Caudate nucleus (tissue), 63 donors: ENCODE measurements at places on chromosomes 6 and 20.

GRCh38 chr20:19501476-19502115 lies 256.5 kb upstream of the RIN2 start:
- DNase-seq = no peak

- DNase-seq = no peak
Observed at GRCh38 chr20:20375862-20376261, 8.0 kb downstream of the INSM1 start.

GRCh38 chr20:47201074-47201730 lies 155.3 kb downstream of the ZMYND8 start:
- no peak for DNase-seq

GRCh38 chr6:28880894-28881780 lies 42.6 kb downstream of the TRIM27 start:
- DNase-seq = peak; percentile 38

DNA sequence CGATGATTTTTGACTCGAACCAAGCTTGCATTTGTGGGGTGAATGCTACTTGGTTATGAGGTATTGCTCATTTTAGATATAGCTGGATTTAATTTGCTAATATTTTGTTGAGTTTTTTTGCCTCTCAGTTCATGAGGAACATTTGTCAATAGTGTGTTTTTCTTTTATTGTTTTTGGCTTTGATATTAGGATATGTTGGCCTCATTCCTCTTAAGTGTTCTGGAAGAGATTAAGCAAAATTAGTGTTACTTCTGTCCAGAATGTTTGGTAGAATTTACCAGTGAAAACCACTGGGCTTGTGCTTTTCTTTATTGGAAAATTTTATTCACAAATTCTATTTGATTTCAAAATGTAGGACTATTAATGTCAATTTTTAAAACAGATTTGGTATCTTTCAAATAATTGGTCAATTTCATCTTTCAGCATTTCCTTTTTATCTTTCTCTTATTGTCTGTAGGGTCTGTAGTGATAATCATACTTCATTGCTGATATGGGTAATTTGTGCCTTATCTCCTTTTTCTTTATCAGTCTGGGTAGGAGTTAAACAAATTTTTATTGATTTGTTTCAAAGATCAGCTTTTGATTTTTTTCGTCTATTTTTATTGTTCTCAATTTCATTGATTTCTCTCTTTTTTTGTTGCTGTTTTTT lies 14.1 kb downstream of the AIG1 start:
- no peak for DNase-seq

DNA sequence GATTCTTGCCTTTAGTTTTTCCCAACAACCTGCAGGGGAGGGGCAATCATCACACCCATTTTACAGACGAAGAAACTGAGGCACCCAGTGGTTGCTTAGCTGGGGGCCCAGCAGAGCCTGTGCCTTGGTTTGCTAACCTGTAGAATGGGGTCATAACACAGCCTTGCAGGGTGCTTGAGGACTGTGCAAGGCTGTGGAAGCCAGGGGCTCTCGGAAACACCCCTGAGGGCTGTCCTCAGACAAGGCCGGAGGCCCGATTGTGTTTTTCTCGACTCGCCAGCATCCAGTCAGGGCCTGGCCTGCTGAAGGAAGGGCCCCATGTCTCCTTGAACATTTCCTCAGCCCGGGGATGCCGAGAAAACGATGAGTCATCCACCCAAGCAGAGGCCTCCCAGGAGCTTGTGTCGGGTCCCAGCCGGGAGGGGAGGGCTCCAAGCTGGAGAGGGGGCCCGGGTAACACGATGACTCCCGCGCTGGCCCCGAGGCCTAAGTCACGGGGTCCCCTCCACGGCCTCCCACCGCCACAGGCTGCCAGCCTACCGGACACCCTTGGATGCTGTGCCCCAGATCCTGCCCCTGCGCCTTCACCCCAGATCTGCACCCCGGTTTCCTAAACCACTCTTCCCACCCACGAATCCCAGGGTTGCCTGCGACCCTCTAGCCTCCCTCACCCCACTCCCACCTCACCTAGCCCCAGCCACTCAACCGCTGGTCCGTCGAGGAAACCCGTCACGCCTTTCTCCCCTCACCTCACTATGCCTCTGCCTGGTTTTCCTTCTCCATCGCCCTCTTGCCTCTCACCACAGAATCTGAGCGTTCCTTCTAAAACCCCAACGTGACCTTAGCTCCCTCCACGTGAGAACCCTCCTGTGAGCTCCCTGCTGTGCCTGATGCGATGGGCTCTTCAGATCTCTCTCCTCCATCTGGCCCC lies 10.6 kb downstream of the NOL4L start:
- no peak for DNase-seq

DNA sequence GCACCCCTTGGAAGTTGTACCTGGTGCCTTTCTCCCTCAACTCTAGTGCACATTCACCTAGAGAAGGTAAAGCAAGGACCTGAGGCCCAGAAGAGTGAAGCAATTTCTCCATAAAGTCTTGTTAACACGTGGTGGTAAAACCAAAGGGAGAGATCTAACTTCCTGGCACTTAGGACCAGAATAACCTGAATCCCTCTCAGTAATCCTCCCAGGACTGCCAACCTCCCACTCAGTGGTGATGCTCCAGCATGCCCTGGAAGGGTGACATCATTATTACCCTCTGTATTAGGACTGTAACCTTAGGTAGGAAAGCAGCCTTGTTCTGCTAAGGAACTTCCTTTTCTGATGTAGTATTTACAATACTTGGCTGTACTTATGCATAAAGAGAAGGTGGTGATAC lies 330.6 kb upstream of the MARCKS start:
- DNase-seq = no peak

- no peak for DNase-seq
Observed at GRCh38 chr6:153150752-153151440, 19.8 kb upstream of the RGS17 start.

GRCh38 chr6:156686301-156686994 lies 90.7 kb upstream of the ARID1B start:
- DNase-seq = peak; percentile 35

- no peak for DNase-seq
Observed at GRCh38 chr20:34553366-34553867, 5.1 kb upstream of the MAP1LC3A start.

DNA sequence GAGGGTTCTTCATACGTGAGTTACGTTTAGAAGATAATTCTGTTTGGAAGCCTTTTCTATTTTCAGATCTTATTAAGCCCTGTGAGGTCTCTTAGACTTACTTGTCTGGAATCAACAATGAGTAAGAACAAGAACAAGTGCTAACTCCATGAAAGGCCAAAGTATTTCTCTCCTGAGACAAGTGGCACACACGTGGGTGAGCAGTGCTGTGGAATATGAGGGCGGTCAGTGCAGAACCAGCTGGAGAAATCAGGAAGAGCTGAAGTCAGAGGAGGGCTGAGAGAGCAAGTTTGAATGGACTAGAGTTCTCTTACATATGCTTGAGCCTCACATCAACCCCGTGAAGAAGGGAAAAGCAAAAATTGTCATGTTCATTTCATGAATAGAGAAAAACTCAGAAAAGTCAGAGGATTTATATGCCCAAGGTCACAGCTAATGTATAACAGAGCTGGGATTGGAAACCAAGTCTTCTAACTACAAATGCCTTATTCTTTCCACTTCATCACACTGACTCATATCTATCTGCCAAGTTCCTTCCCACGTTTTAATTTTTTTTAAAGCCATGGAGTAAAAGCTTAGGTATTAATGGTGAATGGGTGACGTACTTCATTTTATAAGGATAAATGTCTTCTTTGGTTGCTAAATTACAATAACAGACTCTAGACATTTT lies 201.3 kb upstream of the DTNBP1 start:
- no peak for DNase-seq

GRCh38 chr6:168756009-168756634 lies 315.1 kb downstream of the SMOC2 start:
- DNase-seq = no peak

- no peak for DNase-seq
Observed at GRCh38 chr20:40767615-40767924, 78.5 kb upstream of the MAFB start.
